ENCODE measurements at places on chromosomes 1 and 21. TPM values are rescaled to one million over a fixed set of nuclear protein-coding genes. Genes with fewer than 3 reads are reported as not detected.

The ITLN2 gene
- total RNA-seq = not detected

The SIM2 gene
- not detected for total RNA-seq

The ASTN1 gene
- total RNA-seq = not detected

The NBPF12 gene
- 9.3 TPM for total RNA-seq

The GJA5 gene
- under 0.01 TPM for total RNA-seq

The CLDN8 gene
- not detected for total RNA-seq

The ETV3 gene
- 12.9 TPM for total RNA-seq

The FAM110D gene
- total RNA-seq = not detected

The TMEM61 gene
- not detected for total RNA-seq
